ENCODE measurements at places on chromosomes 3 and 15. TPM values are rescaled to one million over a fixed set of nuclear protein-coding genes. Genes with fewer than 3 reads are reported as not detected.

Gene CYP8B1
- 0.10 TPM for polyA plus RNA-seq

Gene ISLR2
- polyA plus RNA-seq = 2.0 TPM

Gene DPPA2
- polyA plus RNA-seq = not detected

Gene MUSTN1
- polyA plus RNA-seq = 44.5 TPM

Gene IGDCC3
- 0.13 TPM for polyA plus RNA-seq

Gene KCNMB2
- polyA plus RNA-seq = 0.06 TPM

Gene ROBO1
- 14.0 TPM for polyA plus RNA-seq

Gene PLSCR5
- polyA plus RNA-seq = not detected

Gene COL6A6
- 0.04 TPM for polyA plus RNA-seq

Gene ADCY5
- 53.1 TPM for polyA plus RNA-seq

Gene SLC2A2
- polyA plus RNA-seq = 0.09 TPM

Gene DNAH1
- 2.2 TPM for polyA plus RNA-seq

Gene RBP2
- not detected for polyA plus RNA-seq

Gene OSBPL10
- 62.4 TPM for polyA plus RNA-seq

Gene GRM7
- 2.3 TPM for polyA plus RNA-seq

Gene DUOX1
- 7.1 TPM for polyA plus RNA-seq

Gene TTC21A
- polyA plus RNA-seq = 3.3 TPM
